ENCODE measurements at places on chromosomes 7 and 10.

DNA sequence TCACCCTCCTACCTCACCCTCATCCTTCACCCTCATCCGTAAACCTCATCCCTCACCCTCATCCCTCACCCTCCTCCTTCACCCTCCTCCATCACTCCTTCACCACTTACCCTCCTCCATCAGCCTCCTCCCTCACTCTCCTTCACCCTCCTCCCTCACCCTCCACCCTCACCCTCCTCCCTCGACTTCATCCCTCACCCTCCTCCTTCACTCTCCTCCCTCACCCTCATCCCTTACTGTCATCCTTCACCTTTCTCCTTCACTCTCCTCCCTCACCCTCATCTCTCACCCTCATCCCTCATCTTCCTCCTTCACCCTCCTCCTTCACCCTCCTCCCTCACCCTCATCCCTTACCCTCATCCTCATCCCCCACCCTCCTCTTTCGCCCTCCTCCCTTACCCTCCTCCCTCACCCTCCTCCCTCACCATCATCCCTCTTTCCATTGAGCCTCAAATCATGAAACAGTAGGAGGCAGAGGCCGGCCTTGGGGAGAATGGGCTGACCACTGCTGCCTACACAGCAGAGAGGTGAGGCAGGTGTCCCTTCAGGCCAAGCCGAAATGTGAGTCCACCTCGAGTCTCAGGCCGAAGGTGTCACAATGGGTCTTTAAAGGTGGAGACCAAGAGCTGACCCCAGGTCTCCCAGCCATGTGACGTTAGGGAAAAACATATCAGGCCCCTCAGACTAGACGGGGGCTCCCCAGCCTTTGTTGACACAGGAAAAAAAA lies 53.0 kb downstream of the PDGFA start:
- DNase-seq: no peak

- no peak for DNase-seq
These were observed 19.6 kb upstream of the ADAM12 start for GRCh38 chr10:126407831-126408230.

DNA sequence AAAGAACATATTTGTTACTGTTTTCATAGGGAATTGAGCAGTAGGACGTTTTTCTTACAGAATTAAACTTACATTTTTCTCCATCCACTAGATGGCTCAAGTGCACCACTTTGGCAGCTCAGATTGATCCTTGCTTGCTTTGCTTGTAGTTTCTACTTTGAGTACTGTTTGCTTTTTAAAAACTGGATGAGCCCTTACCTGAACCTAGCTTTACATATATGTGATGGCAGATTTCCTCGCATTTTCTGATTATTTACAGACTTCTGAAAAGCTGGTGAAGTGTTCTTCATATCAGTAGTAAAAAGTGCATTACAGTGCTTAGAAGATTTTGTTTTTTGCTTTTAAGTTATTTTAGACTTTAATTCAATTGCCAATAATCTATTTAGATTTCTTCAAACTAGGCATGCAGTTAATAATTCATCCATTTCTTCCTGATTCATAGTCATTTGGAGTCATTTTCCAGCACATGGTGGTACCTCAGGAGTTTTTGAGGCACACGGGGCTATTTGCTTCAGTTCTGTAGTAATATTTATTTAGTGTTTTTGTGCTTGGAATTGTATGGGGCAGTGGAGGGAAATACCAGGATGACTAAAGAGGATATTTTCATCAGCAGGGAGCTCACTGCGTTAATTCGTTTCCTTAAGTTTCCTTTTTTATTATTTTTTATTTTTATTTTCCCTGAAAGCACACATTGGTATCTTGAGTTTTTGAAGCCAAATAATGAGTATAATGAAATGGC lies 57.3 kb downstream of the MAPK8 start:
- DNase-seq: peak; percentile 15

- no peak for DNase-seq
These were observed 97.6 kb downstream of the SEM1 start for GRCh38 chr7:96612034-96612433.

DNA sequence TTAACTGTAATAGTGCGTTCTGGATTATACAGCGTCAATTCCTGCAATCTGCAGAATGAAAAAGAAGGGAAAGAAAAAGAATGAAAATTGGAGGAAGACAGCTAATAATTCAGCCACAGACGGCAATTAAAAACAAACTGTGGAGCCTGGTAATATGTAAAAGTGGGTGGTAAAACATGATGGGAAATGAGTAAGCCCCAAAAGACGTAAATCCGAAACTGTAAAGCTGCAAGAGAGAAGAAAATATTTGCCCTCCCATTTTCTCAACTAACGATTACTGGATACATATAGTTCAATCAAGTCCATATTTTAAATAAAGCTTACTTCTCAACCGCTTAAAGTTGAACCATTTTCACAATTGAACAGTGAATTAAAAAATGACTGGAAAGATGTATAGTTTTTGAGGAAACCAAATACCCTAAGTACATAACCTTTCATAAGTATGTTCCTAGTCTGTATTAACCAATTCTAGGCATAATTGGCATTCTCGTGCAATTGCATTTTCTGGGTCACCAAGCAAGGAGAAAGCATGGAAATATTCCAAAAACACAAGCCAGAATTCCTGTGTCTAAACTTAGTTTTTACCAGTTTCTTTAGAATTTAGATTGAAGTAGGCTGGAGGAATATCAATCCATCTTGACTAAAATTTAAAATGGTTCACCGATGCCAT lies 44.8 kb downstream of the MALSU1 start:
- DNase-seq: no peak

DNA sequence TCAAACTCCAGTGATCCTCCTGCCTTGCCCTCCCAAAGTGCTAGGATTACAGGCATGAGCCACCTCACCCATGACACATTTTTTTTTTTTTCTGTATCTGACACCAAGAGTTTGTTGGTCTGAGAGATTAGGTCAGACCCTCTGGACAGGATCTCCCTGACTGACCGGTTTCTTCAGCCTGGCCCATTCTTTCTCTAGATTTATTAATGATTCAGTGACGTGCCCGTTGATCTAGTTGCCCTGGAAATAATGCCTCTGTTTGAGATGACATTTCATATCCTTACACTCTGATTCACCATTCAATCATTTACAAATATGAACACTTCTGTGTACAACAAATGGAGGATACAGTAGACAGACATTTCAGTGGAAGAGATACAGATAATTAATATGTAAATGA lies 1.4 kb upstream of the ZNF212 start:
- DNase-seq: no peak

DNA sequence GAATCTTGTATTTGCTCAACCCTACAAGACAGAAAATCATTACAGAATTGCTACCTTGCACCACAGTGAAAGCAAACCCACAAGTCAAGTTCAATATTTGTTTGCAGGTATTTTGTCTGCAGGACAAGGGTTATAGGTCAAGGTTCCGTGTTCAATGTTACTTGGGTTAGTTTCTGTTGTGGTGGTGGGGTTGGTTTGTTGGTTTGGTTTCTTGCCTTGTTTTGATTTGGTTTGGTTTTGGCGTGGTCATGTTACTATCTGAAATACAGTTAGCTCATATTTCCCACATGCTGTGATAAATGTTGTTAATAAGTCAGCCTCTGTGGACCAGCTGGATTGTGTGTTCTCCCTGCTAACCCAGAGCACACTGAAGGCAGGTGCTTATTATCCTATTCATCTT lies 75.6 kb upstream of the INSIG1 start:
- no peak for DNase-seq

- DNase-seq: no peak
These were observed 316.7 kb upstream of the NPSR1 start for GRCh38 chr7:34341326-34341725.

DNA sequence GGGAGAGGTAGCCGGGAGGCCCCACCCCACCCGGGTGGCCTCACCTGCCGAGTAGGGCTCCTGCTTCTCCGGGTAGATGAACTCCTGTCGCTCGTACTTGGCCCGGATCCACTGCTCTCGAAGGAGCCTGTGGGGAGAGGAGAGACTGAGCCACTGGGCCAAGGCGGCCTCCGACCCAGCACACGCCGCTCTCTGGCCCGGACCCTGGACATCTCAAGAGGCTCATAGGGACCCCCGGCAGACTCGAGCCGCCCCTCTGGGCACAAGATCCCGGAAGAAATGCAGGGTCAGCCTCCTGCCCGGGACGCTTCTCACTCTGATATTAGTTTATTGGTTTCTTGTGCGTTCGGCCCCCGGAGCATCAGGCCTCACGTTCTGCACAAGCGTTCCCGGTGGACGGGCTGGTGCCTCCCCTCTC lies 34.5 kb downstream of the ADAP1 start:
- DNase-seq: no peak

DNA sequence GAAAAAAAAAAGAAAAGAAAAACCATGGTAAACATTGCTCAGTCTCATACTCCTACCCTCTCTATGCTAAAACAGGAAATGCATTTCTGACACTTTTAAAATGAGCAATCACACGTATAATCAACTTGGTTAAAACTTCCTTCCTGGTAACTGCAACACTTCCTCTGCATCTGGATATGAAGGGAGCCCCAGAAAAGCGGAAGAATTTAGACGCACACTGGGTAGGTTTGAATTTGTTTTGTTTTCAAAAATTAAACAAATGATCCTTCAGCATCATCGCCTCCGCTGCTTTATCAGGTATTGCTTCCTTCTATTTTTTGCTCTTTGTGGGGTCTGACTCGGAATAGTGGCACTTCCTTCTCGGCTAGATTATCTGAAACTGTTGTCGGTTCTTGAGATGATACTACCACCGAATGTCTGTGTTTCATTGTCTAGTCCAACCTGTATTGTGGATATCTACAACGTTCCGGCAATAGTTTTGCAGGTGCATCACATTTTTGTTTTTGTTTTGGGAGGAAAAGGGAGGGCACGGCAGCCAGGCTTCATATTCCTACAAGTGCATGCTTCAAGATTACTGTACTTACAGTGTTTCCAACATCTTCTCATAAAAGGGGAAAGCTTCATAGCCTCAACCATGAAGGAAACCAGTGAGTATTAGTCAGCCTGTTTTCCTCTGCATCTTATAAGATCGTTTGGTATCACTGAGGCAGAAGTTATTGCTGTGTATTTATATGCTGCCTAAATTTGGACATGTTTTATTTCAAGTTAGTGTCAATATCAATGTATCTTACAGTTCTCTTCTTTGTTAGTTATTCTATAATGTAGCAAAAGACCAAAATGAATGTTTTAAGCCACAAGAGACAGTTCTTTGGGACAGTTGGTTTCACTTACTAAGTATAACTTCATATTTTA lies at the start of gene PIK3CG:
TSS of gene PIK3CG (plus strand) at position 153 of the 912 bp plus-strand sequence. CDS start 2,280 bp downstream, outside the sequence.
- DNase-seq: no peak

DNA sequence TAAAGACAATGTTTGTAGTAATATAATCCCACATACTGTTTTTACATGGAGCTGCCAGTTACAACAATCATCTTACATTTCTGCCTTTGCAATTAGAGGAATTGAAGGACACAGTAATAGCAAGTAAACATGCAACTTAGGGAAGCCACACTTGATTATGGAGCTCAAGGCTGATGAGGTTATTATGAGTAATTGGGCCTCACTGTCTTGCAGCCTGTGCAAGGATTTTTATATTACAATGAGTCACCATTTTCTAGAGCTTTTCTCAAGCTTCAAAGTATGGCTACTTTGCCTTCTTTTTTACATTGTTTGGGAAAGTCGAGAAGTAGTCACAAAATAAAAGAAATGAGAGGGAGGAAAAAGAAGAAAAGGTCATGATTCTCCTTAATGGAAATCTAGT lies 226.4 kb downstream of the KIAA1217 start:
- DNase-seq: no peak

GRCh38 chr7:70044064-70044463 lies 445.8 kb downstream of the AUTS2 start:
- no peak for DNase-seq

DNA sequence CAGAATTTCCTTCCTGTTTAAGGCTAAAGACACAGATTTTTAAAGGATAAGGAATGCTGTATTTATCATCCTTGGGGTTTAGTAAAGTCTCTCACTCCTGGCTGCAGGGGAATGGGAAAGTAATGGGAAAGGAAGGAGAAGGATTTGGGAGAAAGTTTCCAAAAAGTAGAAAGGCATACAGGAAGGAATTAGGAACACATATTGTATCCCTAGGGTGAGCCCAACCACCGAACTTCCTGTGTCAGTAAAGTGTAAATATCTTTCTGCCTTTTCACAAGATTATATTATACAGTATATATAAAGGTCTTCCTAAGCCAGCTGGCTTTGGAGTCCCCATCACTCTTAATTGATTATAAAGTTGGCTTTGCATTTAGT lies 12.0 kb upstream of the UBE2D1 start:
- DNase-seq: no peak

DNA sequence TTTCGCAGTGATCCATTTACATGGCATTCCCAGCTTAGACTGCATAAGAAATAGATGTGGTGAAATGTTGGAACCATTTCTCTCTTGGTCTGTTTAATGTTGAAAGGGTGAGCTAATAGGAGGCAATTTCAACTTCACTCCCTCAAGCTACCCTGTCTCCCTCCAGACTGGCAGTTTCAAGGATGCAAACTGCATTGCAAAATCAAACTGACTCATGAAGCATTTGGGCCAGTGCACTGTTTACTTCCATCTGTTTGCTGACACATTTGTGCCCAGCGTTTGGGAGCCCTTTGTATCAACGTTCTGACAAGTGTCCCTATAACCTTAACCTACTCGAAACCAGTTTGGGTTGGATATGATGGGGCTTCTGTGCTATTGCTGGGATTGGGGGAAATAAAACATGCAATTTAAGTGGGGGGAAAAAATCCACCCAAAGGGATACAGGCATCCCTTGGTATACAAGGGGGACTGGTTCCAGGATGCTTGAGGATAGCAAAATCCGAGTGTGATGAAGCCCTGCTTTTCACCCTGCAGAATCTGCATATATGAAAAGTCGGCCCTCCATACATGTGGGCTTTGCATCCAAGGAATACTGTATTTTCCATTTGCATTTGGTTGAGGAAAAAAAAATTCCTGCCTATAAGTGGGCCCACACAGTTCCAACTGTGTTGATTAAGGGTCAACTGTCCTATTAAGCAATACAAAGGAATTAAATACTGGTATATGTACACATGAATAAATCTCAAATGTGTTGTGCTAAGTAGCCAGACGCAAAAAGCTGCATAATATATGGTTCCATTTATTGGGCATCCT lies 15.6 kb downstream of the RHEB start:
- DNase-seq: no peak

DNA sequence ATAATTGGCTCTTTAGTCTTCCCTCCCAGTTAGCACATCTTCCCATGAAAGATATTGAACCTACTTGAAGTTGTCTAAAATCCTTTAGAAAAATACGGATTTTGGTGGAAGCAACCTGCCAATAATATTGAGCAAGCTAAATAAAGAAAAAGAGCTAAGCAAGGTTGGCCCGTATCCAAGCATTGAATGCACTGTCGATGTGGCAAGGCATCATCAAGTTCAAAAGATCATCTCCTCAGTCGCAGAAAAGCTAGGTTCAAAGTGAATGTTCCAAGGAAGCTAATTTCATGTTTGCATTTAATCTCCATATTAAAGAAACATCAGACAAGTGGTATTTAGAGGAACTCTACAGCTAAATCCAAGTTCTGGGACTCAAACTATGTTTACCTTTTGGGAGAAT lies 206.0 kb downstream of the MTERF1 start:
- DNase-seq: no peak

- no peak for DNase-seq
These were observed 1.1 kb downstream of the JMJD1C start for GRCh38 chr10:63464402-63465292.

GRCh38 chr7:111697771-111698170 lies 135.5 kb upstream of the IMMP2L start:
- no peak for DNase-seq

- DNase-seq: no peak
These were observed 90.0 kb downstream of the SLIT1 start for GRCh38 chr10:97095701-97096260.

Data from HuH-7 (cell line).